ENCODE measurements at places on chromosomes 2 and 18.

- DNase-seq, result no peak
These were observed 5.6 kb upstream of the PCARE start for GRCh38 chr2:29079887-29080286.

GRCh38 chr2:61436092-61436491, 34.8 kb downstream of the USP34 start:
- DNase-seq, result no peak

- DNase-seq, result no peak
These were observed 2.9 kb upstream of the CNOT11 start for GRCh38 chr2:101249826-101250225.

GRCh38 chr2:218384975-218385374, 2.9 kb downstream of the SLC11A1 start:
- no peak for DNase-seq

GRCh38 chr2:220192994-220193753, 565.7 kb downstream of the SLC4A3 start:
- no peak for DNase-seq

DNA sequence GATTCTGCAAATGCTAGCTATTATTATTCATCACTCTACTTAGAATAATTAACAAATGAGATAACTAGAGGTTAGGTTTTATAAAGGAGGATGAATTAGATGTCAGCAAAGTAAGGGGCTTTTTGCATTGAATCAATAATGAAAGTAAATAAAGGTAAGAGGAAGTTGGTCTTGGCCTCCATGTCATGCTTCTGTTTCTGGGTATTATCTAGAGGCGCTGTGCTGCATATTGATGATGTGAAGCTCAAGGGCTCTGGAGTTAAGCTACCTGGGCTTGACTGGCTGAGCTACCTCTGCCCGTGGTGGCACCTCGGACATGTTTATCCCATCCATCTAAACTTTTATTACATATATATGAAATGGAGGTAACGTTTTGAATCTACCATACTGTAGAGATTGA, 350.9 kb downstream of the PARD3B start:
- no peak for DNase-seq

DNA sequence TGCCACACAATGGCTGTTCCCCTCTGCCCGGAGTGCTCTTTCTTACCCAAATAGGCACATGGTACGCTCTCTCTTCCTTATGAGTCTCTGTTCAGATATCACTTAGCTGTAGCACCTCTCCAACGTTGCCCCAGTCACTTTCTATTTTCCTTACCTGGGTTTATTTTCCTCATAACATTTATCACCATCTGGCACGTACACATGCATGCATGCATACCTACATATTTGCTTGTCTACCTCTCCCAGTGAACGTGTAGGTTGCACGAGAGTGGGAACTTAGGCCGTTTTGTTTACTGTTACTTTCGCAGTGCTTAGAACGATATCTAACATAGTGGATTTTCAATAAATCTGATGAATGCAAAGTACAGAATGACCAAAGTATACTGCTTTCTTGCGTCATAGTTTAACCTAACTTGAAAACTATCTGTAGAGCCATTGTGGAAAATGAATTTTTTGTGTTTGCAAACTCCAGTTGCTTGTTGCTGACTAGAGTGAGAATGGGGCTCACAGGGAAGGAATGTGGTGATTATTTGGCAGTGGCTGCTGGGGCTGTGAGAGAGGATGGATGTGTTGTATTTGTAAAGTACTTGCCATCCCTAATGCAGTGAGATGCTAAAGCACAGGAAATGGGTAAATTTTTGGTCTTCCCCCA, 47.1 kb downstream of the ACSL3 start:
- no peak for DNase-seq

DNA sequence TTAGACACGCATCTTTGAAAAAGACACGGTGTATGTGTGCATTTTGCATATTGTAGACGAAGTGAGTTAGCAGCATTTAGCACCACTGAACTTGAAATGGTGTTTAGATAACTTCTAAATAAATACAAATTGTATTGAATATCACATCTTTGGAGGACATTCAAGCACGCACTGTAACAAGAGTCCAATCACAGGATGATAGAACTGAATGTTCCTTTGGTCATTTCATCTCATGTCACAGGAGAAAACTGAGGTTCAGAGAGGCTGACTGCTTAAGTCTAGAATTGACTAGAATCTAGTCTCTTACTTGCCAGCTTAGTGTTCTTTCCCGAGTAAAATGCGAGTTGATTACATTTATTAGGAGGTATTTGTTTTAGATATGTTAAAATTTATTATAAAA, 119.2 kb upstream of the CCDC195 start:
- DNase-seq, result no peak

- no peak for DNase-seq
These were observed 33.1 kb downstream of the TUBB6 start for GRCh38 chr18:12340945-12341660.

DNA sequence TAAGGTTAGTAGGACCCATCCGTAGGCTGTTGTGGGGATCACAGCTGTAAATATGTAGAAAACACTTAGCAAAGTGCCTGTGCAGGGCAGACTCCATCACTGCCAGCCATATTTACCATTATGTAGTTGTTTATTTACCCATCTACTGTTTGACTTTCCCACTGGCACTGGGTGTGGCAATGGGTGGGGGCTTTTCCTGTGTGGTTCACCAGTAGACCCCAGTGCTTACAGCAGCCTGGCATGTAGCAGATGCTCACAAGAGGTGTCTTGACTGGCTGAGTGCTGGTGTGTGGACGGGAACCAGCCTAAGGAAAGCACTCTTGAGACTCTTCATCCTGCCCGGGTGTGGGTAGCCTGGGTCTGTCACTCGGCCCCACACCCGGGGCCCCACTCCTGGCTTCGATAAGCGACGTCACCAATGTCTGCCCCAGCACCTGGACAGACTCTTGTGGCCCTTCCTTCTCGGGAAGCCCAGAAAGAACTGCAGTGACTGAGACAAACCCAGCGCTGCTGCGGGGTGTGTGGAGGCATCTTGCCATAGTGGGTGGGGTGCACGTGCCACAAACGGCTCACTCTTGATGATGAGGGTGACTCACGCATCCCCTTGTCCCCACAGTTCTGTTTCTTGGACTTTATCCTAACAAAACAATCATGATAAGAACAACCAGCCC, 78.3 kb downstream of the HDAC4 start:
- DNase-seq, result no peak

DNA sequence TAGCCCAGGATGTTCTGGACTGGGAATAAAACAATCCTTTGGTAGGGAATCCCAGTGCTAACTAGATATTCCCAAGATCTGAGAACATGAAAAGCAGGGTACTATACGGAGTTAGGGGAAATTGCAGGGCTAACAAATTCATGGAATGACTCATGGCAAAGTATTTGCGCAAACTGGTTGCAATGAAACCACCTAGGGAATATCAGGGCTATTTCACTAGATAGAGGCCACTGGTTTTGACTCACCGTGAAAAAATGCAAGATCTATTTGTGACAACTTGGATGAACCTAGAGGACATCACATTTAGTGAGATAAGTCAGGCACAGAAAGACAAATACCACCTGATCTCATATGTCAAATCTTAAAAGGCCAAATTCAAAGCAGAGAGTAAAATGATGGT, 233.3 kb downstream of the MBD2 start:
- DNase-seq, result no peak

GRCh38 chr2:236179236-236180075, 11.3 kb upstream of the GBX2 start:
- no peak for DNase-seq

- DNase-seq, result no peak
These were observed 31.3 kb upstream of the FZD7 start for GRCh38 chr2:202002381-202002780.

GRCh38 chr2:130391058-130391871, 35.4 kb downstream of the PTPN18 start:
- DNase-seq, result peak; percentile 85

- DNase-seq, result no peak
These were observed 314.2 kb upstream of the MYT1L start for GRCh38 chr2:2645162-2645855.

GRCh38 chr2:83894976-83895375, 564.1 kb downstream of the SUCLG1 start:
- no peak for DNase-seq

DNA sequence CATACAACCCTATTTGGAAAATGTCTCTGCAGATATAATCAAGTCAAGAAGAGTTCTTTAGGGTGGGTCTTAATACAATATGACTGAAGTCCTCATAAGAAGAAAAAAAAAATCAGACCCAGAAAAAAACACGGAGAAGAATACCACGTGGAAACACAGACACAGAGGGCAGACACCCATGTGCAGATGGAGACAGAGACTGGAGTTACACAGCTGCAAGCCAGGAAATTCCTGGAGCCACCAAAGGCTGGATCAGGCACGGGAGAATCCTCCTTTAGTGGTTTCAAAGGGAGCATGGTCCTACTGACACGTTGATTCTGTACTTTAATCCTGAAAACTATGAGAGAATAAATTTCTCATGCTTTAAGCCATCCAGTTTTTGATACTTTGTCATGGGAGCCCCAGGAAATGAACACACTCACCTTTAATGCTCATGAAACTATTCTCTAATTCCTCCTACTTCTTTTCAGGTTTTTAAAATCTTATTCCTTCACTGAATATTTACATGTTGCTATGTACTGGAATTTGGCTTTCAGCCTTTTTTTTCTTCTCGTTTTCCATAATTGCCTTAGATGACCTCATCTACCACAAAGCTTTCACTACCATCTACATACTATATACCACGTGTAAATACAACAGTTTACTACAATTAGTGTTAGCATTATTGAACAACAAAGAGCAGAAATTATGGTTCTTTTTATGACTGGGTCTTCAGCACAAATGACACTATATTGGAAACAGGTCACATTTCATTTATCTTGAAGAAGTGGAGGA, 529.1 kb downstream of the IRS1 start:
- DNase-seq, result no peak

- no peak for DNase-seq
These were observed 45.6 kb upstream of the SLC14A2 start for GRCh38 chr18:45569566-45570275.

GRCh38 chr2:30756971-30757370, 50.3 kb downstream of the CAPN13 start:
- no peak for DNase-seq

- DNase-seq, result no peak
These were observed 552.4 kb upstream of the CDH2 start for GRCh38 chr18:28729321-28729720.

GRCh38 chr2:106020821-106021661, 173.1 kb downstream of the UXS1 start:
- no peak for DNase-seq

DNA sequence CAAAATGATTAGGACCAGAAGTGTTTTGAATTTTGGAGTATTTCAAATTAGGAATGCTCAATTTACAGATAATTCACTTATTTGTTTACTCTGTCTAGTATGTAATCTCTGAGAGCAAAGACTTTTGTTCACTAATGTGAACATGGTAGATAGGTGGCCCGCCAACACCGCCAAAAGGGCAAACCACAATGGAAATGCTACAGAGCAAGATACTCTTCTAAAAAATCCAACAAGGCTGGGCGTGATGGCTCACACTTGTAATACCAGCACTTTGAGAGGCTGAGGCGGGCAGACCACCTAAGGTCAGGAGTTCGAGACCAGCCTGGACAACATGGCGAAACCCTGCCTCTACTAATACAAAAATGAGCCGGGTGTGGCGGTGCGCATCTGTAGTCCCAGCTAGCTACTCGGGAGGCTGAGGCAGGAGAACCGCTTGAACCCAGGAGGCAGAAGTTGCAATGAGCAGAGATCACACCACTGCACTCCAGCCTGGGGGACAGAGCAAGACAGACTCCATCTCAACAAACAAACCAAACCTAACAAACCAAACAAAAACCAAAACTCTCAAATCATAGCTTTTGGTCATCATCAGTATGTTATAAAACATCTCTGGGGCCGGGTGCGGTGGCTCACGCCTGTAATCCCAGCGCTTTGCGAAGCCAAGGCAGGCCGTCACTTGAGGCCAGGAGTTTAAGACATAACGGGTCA, 2.4 kb downstream of the CCT4 start:
- DNase-seq, result no peak

DNA sequence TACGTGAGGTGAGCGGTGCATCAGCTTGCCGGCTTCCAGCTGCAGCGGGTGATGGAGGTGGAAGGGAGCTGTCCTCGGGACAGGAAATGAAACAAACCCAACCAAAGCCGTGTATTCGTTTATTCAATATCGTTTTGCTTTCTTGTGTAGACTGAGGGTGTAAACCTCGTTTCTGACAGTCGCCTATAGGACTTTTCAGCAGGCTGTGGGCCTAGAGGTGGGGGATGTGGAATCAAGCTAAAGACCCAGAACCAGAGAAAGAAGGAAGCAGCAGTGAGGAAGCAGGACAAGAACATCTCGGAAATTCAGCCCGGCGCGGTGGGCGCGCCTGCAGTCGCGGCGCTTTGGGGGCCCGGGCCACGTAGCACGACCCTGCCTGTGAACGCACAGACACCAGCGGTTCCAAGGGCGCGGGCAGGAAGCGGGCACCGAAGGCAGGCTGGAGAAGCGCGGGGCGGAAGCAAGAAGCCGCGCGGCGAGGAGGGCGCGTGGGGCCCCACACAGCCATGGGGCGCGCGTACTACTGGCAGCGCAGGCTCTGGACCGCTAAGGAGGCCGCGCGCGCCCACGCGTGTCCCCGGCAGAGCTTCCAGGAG, 755 bp upstream of the ATP9B start:
- no peak for DNase-seq

- DNase-seq, result no peak
These were observed 11.2 kb upstream of the NFE2L2 start for GRCh38 chr2:177275743-177276055.

DNA sequence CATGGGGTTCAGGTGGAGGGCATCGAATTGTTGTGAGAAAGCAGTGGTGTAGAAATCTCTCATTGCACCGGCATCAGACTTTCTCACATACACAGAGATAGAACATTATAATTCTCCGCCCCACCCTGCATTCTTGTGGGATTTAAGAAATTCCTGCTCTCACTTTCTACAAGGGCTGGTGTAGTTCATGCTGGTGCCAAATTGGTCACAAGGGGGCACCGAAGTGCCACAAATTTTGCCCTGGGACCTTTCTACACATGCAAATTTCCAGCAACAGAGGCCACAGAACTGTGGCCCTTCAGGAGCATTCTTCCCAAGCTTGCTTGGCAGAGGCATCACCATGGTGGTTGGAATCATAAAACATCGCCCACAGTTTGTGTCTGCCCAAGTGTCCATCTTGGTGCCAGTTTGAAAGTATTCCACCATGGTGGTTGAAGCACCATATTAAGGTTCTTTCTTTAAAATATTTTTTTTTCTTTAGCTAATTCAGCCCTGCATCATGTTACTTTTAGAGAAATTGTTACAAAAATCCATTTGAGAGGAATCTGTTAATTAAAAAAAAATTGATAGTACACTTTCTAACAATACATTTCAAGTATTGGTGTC, 521.2 kb upstream of the FANCL start:
- peak; percentile 38 for DNase-seq

DNA sequence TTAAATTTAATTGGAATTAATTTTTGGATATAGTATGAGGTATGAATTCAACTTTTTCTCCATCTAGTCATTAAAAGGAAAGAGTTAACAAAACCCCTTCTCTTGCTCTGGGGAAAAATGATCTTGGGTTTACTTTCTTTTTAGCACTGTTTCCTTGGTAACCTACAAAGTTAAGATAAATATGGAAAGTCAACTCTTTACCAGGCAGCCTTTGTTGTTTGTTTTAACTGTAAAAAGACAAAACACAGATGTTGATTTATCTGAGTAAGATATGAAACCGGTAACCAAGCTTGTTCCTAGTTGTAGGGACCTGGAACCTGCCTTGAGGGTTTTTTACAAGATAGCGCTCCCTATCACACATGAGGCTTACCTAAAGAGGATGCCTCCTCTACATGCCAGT, 10.1 kb upstream of the SANBR start:
- no peak for DNase-seq
